ENCODE measurements at places on chromosomes 16 and 17. TPM values are rescaled to one million over a fixed set of nuclear protein-coding genes. Genes with fewer than 3 reads are reported as not detected.

Gene AURKB
- 199 TPM for total RNA-seq

Gene LPCAT2
- total RNA-seq, result 0.31 TPM

Gene SPNS2
- total RNA-seq, result not detected

Gene ATP2A1
- total RNA-seq, result 5.0 TPM

Gene PSKH1
- total RNA-seq, result 15.4 TPM

Gene KCNH6
- total RNA-seq, result not detected

Gene EPX
- total RNA-seq, result not detected

Gene GEMIN4
- 34.2 TPM for total RNA-seq

Gene CHD9NB
- not detected for total RNA-seq

Gene RNF222
- total RNA-seq, result not detected

Gene GRAPL
- 5.3 TPM for total RNA-seq

Gene CASKIN1
- total RNA-seq, result 0.14 TPM

DNA sequence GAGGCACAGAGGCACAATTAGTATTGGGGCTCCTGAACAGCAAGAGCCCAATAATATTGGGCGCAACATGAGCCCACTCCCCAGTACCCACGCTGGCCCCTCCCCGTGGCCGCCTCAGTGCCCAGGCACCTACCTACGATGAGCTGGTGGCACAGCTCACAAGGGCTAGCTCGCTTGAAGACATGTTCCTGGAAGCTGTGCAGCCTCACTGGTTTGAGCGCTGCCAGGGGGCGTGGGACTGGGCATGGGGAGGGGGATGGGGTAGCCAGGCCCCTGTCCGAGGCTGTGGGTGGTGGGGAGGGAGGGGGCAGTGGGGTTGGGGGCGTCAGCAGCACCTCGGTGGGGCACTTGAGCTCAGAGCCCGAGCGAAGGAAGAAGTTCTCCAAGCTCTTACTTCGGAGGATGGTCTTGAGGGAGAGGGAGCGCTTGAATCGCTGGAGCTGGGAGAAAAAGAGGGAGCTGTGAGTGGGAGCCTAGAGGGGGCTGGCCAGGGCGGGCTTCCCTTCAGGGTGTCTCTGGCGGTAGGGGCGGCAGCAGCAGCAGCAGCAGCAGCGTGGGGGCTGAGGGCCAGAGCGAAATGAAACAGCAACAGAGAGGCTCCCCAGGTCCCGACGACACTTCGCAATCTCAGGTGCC lies 7.9 kb downstream of the STAC2 start:
- DNase-seq, result no peak
- no peaks in the 10 kb centered on the region for H3K4me1 ChIP-seq
- peaks cover 21% of the 10 kb centered on the region for H3K27me3 ChIP-seq
- H3K36me3 ChIP-seq, result no peaks in the 10 kb centered on the region
- H3K4me3 ChIP-seq, result no peak overlapping the region

- H3K27ac ChIP-seq, result no peak overlapping the region
- DNase-seq, result no peak
These were observed 40.3 kb upstream of the TNRC6A start for GRCh38 chr16:24689128-24689527.

DNA sequence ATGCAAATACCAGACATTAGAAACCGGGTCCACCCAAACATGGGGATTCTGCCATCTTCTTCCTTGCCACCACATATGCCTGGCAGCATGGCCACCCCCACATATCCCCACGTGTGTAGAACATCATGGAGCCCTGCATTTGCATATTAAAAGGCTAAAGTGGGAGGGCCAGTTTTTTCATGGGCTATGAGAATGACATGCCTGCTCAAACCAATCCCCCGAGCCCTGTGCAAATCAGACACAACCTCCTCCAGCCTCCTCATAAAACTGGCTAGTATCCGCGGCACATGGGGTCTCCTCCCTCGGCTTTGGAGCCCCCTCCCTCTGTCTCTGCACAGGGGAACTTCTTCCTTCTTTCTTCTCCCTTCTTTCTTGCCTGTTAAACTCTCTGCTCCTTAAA lies 174.9 kb upstream of the WSCD1 start:
- peaks cover 6% of the 10 kb centered on the region for H3K4me1 ChIP-seq
- no peak for DNase-seq
- H3K36me3 ChIP-seq, result no peaks in the 10 kb centered on the region
- peaks cover 49% of the 10 kb centered on the region for H3K27me3 ChIP-seq

GRCh38 chr17:66306446-66306845 lies 4.0 kb downstream of the PRKCA start:
- no peak for DNase-seq
- H3K4me3 ChIP-seq, result peak overlapping the region; percentile 44
- peak overlapping the region; percentile 34 for H3K27ac ChIP-seq
- H3K4me1 ChIP-seq, result peaks cover 15% of the 10 kb centered on the region
- H3K36me3 ChIP-seq, result peaks cover 9% of the 10 kb centered on the region
- H3K27me3 ChIP-seq, result peaks cover 3% of the 10 kb centered on the region

DNA sequence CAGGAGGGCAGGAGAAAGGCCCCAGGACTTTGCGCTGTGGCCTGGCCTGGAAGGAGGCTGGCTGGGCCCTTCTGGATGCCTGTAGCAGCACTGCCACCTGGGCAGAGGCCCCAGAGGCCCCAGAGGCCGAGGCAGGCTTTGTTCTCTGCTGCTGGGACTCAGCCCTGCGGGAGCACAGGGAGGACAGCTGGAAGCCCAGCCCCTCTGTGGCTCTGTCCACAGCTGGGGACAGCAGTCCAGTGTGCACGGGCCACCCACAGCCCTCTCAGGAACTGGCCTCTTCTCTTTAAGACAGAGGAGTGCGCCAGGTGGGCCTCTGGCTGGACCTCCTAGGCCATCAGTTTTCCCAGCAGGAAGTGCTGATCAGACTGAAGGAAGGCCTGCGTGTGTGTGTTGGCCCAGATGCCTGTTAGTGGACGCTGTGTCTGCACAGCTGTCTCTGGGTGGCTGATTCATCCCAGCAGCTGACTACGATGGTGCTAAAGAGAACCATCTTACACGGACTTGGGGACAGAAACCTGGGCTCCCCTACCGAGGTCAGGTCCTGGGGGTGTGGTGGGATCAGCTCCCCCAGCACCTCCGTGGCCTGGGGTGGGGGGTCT lies 26.9 kb upstream of the ZNF750 start:
- no peaks in the 10 kb centered on the region for H3K36me3 ChIP-seq
- DNase-seq, result no peak
- no peak overlapping the region for H3K27ac ChIP-seq
- H3K4me1 ChIP-seq, result peaks cover 29% of the 10 kb centered on the region

GRCh38 chr16:79816081-79816497 lies 215.6 kb upstream of the MAF start:
- H3K4me3 ChIP-seq, result no peak overlapping the region
- no peak overlapping the region for H3K27ac ChIP-seq
- no peaks in the 10 kb centered on the region for H3K4me1 ChIP-seq

DNA sequence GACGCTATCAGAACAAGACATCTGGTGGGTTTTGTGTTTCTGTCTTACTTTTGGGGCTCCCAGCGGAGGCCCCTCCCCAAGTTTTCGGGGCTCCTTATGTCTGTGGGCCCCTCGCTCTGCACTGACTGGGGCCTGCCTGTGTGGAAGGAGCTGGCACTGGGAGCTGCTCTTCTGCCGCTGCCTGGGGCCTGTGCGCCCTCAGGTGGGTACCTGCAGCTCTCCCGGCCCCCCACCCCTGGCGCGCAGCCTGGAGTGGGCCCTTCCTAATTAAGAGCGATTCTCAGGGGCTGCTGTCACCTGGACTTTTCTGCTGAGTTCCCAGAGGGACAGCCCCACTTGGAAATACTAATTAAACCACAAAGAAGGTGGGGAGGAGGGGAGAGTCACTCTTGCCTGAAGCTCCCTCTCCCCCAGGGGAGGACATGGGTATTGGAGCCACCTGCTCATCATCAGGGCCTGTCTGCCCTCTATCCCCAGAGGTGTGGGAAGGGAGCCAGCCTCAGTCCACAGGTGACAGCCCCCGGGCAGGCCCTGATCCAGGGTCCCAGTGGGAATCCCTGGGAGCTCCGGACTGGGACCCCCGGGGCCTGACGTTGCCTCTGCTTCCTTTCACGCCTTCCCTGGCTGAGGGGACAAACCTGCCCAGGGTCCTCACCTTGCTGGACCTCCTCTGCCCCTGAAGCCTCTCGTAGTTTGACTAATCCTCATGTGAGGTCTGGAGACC lies 36.5 kb downstream of the GSE1 start:
- no peaks in the 10 kb centered on the region for H3K27me3 ChIP-seq
- H3K4me1 ChIP-seq, result peaks cover 9% of the 10 kb centered on the region
- DNase-seq, result no peak
- H3K36me3 ChIP-seq, result no peaks in the 10 kb centered on the region
- H3K4me3 ChIP-seq, result no peak overlapping the region
- no peak overlapping the region for H3K27ac ChIP-seq

GRCh38 chr16:87436225-87437172 lies 44.4 kb downstream of the MAP1LC3B start:
- peaks cover 3% of the 10 kb centered on the region for H3K36me3 ChIP-seq
- no peak for DNase-seq
- peaks cover 13% of the 10 kb centered on the region for H3K4me1 ChIP-seq
- H3K27me3 ChIP-seq, result no peaks in the 10 kb centered on the region
- H3K4me3 ChIP-seq, result peak overlapping the region; percentile 77

- H3K4me1 ChIP-seq, result no peaks in the 10 kb centered on the region
- no peak overlapping the region for H3K27ac ChIP-seq
- no peaks in the 10 kb centered on the region for H3K27me3 ChIP-seq
- DNase-seq, result no peak
These were observed 94.2 kb upstream of the HSBP1 start for GRCh38 chr16:83713597-83713996.

GRCh38 chr17:66272811-66273585 lies 29.4 kb upstream of the PRKCA start:
- H3K27ac ChIP-seq, result no peak overlapping the region
- no peaks in the 10 kb centered on the region for H3K36me3 ChIP-seq
- no peak for DNase-seq

GRCh38 chr16:22660441-22661160 lies 149.9 kb downstream of the NPIPB5 start:
- H3K27ac ChIP-seq, result no peak overlapping the region
- DNase-seq, result peak; percentile 44

- peaks cover 2% of the 10 kb centered on the region for H3K27me3 ChIP-seq
- H3K4me1 ChIP-seq, result peaks cover 3% of the 10 kb centered on the region
- DNase-seq, result no peak
- no peak overlapping the region for H3K27ac ChIP-seq
- H3K4me3 ChIP-seq, result no peak overlapping the region
- H3K36me3 ChIP-seq, result no peaks in the 10 kb centered on the region
These were observed 47.8 kb downstream of the MRC2 start for GRCh38 chr17:62675260-62675659.

DNA sequence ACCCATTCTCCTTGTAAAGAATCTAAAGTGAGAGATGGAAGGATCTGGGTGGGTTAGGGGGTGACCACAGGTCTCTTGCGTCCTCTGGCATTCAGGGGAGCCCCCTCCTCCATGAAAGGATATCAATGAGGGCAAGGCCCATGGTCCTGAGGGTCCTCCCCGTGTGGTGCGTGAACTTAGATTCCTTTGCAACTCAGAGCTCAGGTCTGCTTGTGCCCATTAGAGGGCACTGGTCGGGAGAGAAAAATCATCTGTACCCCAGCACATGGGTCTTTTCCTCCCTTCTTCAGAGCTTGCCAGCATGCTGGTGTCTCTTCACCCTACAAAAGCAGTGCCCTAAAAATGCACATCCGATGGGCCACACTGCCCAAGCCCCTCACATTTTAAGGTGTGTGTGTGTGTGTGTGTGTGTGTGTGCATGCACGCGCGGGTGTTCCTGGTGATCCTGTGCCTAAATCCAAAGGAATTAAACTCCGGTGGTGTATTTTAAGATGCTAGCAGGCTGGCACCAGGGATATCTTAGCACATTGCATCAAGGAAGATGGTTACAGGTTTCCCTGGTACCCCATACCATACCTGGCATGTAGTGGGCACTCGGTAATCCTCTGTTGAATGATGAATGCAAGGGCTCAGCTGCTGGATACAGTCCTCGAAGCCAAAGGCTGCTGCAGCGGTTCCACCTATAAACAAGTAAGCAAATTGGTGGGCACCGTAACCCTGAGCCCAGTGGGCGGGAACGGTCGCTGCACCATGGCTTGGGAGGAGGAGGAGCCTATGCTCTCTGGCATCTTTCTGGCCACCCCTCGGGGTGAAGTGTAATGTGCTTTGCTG lies 4.7 kb downstream of the C1QTNF1 start:
- H3K27me3 ChIP-seq, result peaks cover 30% of the 10 kb centered on the region
- H3K4me1 ChIP-seq, result peaks cover 5% of the 10 kb centered on the region
- no peak overlapping the region for H3K27ac ChIP-seq
- peak; percentile 49 for DNase-seq
- no peak overlapping the region for H3K4me3 ChIP-seq
- H3K36me3 ChIP-seq, result no peaks in the 10 kb centered on the region
